Renal cortex interstitium (tissue), 15 donors: ENCODE measurements at places on chromosomes 12 and 14. TPM values are rescaled to one million over a fixed set of nuclear protein-coding genes. Genes with fewer than 3 reads are reported as not detected.

DNA sequence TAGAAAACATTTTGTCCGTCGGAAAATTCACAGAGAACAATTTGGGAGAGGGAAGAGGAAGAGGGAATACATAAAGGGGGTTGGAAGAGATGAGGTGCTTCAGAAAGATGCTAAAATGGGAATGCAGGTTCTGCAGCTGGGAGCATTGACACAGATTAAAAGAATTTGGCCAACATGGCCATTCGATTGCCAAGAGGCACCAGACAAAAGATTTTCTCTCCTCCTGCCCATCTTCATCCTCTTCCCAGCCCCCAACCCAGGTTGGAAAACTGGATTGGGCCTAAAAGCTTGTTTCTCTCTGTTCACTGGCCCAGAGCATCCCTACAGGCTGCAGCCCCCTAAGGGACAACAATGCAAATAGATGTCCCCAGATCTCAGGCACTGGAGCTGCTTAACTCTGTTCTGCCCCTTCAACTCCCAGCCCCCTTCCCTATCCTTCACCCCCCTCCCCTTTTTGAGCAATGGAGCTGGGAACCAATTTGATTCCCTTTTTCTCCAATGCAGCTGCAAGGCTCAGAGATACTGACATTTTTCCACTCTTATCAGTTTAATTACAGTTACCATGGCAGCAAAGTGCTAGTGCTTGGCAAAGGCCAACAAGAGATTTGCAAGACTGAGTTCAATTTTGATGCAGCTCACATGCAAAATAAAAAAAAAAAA lies 1.9 kb downstream of the LMO3 start:
- DNase-seq: no peak

- no peak for DNase-seq
These were observed 13.5 kb downstream of the EXD2 start for GRCh38 chr14:69204753-69205152.

- no peak for DNase-seq
These were observed 14.1 kb downstream of the KRAS start for GRCh38 chr12:25236626-25237025.

DNA sequence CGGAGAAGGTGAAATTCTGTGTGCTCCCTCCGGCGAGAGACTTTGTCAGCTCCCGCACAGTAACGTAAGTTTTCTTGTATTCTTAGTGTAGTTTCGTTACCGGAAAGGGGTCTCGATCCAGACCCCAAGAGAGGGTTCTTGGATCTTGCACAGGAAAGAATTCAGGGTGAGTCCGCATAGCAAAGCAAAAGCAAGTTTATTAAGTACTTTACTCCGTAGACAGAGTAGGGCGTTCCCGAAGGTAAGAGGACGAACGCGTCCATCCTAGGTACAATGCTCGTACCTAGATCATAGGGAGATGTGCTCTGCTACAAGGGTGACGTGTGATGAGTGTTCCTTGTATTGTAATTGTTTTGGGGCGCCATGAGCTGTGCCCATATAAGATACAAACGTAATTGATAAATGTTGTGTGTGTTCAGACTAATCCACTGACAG lies 293 bp downstream of the IFI27L1 start:
- DNase-seq: no peak

- DNase-seq: no peak
These were observed 30.3 kb downstream of the NFKBIA start for GRCh38 chr14:35374263-35374712.

DNA sequence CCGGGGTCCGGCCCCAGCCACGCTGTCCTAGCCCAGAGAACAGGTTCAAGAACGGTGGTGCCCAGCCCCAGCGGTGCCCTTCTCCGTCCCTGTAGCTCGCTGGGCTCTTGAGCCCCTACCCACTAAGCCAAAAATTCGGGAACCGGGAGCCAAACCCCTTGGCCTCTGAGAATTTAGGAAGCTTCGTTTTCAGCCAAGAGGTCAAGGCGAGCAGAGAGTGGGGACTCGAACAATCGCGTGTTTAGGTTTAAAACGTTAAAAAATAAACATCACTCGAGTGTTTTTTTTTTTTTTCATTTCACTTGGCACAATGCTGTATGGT lies 6.2 kb downstream of the SIX1 start:
- no peak for DNase-seq

DNA sequence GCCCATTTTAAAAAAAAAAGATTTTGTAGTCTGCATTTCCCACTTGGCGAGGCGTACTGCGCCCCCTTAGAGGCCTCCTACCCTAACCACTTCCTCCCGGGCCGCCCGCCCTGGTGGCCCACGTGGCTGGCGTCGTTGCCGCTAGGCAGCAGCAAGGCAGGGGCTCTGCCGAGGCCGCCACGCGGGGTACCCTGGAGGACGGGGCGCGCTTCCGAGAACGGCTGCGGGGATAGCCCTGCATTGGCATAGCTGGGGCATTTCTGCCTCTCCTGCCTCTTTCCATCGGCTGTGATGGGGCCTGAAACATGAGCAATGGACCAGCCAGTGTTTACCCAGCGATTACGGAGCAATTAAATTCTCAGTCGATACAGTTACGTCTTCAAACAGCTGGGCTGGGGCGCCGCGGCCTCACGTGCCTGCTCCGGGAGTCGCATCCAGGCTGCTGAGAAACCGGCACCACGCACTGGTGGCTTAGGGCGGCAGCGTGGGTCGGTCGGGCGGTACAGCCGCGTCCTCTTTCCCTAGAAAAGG lies 38.0 kb downstream of the IQSEC3 start:
- DNase-seq: peak; percentile 33

GRCh38 chr12:22272335-22273151 lies 62.0 kb downstream of the ST8SIA1 start:
- no peak for DNase-seq

The LRP1-AS gene
- not detected for polyA plus RNA-seq

GRCh38 chr14:54572316-54572715 lies 5.4 kb downstream of the SAMD4A start:
- no peak for DNase-seq

- DNase-seq: no peak
These were observed 102.7 kb upstream of the DACT1 start for GRCh38 chr14:58535044-58535443.

The NFYB gene
- polyA plus RNA-seq: 118 TPM

DNA sequence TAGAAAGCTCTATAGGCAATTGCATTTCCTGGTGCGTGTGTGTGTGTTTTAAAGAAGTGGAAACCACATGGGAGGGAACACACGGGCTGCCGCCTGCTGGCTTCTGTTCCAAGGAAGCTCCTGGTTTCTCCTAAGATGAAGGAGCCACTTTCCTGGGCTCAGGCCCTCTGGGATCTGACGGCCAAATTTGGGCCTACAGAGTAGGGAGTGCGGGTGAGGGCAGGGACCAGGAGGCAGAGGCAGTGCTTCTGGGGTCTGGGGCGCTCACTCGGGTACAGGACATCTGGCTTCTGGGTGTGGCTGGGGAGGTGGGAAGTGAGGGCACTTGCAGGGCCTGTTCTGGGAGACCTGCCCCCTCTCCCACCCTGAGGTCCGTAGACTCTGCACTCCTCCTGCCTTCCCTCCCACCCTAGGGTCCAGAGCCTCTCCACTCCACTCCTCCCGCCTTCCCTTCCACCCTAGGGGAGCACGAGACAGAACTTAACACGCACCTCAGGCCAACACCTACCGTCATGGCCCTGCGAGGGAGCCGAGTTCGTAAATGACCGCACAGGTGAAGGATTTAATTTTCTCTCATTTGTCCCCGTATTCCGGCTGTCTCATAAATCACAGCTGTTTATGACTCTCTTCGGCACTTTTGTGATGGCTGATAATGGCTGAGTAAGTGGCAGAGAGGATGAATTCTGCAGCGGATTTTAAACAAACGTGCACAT lies 127.7 kb downstream of the KIF26A start:
- no peak for DNase-seq

The SSTR1 gene
- 2.1 TPM for polyA plus RNA-seq

DNA sequence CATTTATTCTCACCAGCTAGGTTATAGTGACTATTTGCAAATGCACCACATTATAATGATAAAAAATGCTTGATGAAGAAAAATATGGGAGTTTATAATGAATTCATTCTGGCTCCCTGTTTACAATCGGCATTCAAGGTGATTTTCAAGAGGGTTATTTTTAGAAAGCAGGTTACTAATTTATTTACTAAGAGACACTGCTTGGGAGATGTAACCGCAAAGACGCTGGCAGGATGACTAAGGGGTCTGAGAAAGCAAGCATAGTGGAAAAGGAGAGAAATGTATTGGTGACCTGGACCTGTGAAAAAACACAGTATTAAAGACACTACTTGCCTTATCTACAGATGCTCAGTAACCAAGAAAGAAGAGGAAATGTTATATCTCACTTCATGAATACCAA lies 13.3 kb upstream of the PITPNM2 start:
- no peak for DNase-seq

The LRP10 gene
- polyA plus RNA-seq: 71.4 TPM

GRCh38 chr12:72017054-72017651 lies 78.5 kb downstream of the TPH2 start:
- DNase-seq: peak; percentile 83

The SCN8A gene
- polyA plus RNA-seq: 1.9 TPM
